ENCODE measurements at places on chromosomes 6 and 20.

DNA sequence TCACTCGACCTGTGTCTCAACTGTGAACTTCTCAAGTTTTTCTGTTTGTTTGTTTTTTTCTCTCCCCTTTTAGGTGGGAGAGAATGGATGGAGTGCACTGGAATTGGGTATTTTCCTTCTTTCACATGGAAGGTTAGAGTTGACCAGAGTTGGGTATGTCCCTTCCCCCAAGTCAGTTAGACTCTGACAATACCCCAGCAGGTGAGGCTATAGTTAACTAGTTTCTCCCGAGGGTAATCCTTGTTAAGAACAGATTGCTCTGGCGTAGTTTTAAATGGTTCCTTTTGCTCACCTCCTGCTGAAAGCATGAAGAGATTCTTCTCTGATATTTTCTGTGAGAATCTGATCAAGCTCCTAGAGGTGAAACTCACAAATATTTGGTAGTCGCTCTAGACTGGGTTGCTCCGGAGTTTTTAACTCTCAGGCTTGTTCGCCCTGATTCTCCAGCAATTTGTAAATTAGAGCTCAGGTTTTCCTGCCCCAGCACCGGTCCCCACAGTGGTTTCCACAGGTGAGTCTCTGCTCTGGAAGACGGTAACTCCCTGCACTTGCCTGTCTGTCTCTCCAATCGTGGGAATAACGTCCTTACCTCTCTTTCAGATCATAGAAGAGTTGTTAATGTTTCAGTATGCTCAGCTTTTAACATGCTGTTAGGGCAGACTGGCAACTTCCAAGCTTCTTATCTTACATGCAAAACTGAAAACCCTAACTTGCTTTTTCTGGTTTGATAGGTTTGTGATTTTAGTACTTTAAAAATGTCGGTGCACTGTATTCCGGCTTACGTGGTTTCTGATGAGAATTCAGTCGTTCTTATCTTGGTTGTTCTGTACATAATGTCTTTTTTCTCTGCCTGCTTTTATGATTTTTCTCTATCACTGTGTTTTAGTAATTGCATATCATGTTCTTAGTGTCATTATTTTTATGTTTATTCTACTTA lies 111.2 kb upstream of the HIVEP1 start:
- DNase-seq = no peak

DNA sequence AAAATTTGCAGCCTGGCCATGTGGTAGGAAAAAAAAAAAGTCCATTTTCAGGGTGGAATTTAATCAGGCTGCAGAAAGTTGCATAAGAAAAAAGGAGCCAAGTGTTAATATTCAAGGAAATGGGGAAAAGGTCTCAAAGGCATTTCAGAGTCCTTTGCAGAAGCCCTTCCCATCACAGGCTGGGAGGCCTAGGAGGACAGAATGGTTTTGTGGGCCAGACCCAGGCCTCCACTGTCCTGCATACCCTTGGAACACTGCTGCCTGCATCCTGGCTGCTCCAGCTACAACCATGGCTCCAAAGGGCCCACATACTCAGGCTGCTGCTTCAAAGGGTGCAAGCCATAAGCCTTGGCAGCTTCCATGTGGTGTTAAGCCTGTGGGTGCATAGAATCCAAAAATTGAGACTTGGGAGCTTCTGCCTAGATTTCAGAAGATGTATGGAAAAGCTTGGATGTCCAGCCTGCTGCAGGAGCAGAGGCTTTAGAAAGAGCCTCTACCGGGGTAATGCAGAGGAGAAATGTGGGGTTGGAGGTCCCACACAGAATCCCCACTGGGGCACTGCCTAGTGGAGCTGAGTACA lies 239.0 kb upstream of the STXBP5 start:
- no peak for DNase-seq

GRCh38 chr20:4457566-4458543 lies 263.9 kb upstream of the PRND start:
- DNase-seq = no peak

- DNase-seq = no peak
Measured at GRCh38 chr20:34621383-34622367, 55.2 kb downstream of the PIGU start.

DNA sequence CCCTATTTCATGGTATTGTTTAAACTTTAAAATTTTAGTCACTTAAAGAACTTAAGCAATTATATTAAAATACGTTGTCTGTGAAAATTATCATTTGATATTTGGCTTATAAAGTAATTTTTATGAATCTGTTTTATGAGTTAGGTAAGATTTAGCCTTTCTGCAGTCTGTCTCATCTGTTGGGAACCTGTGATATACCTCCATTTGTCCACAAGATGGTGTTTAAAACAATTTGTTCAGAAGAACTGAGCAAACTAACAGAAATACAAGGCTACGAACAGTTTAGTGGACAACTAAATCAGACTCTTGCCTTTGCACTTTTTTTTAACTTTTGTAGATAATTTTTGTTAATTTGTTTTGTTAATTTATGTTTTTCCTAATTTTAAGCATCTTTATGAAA lies 92.4 kb downstream of the COL9A1 start:
- DNase-seq = no peak

Data from NCI-H774 (cell line).